ENCODE measurements at places on chromosomes 2 and 18.

- DNase-seq = no peak
These were observed 91.0 kb downstream of the SCG2 start for GRCh38 chr2:223511168-223511567.

DNA sequence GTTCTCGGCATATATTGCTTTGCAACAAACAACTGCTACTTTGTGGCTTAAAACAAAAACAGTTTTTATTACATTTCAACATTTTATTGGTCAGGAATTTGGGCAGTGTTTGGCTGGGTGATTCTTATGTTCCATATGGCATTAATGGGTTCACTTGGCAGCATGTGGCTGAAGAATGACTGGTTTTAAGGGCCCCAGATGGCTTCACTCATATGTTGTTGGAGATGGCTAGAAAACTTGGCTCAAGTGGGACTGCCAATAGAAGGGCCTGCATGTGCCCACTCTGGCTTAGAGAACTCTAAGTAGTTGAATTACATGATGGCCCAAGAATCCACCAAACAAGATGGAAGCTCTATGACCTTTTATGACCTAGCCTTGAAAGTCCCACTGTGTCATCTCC, 86.1 kb downstream of the FASTKD2 start:
- no peak for DNase-seq

DNA sequence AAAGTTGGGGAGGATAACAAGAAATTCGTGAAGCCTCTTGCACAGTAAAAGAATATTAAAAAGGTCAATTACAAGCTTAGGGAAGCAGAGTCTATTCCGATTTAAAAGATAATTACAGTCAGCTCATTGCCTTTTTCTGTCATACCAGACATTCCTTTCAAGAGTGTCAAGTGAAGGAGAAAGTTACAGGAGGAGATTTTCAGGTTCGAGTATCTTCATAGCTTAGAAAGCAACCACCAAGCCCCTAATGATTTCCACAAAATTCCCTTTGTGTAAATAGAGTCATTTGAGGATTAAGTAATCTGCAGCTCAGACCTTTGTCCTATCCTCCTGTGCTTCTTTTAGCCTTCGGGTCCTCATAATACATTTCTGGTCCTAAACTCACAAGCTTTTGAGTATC, 414.9 kb downstream of the CDH2 start:
- no peak for DNase-seq

- no peak for DNase-seq
These were observed 249.3 kb downstream of the NDUFA10 start for GRCh38 chr2:239775623-239776435.
